D341Med (cell line): ENCODE measurements at places on chromosomes 13 and 19.

- DNase-seq, result peak; percentile 93
Measured at GRCh38 chr19:2636897-2637683, 65.4 kb downstream of the GNG7 start.

GRCh38 chr19:2054763-2055162, 3.7 kb upstream of the MKNK2 start:
- no peak for DNase-seq

- DNase-seq, result no peak
Measured at GRCh38 chr13:114047358-114047881, 73.5 kb upstream of the C13orf46 start.

DNA sequence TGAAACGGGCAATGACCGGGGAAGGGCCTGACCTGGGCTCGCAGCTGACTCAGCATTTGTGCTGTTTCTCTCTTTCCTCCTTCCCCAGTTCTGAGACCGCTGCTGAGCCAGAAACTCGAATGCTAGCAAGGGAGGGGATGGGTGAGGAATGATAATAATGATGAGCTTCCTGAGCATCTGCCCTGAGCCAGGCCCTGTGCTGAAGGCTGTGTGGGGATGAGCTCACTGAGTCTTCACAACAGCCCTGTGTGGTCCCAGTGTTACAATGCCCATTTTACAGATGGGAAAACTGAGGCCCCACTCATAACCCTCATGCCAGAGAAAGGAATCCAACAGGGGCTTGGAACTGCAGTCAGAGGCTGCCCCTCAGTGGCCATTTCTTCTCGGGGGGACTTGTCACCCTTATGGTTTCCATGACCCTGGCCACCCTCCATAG, 8.1 kb downstream of the SULT2B1 start:
- DNase-seq, result peak; percentile 41

GRCh38 chr13:24080134-24080533, 80.4 kb upstream of the SPATA13 start:
- DNase-seq, result no peak

DNA sequence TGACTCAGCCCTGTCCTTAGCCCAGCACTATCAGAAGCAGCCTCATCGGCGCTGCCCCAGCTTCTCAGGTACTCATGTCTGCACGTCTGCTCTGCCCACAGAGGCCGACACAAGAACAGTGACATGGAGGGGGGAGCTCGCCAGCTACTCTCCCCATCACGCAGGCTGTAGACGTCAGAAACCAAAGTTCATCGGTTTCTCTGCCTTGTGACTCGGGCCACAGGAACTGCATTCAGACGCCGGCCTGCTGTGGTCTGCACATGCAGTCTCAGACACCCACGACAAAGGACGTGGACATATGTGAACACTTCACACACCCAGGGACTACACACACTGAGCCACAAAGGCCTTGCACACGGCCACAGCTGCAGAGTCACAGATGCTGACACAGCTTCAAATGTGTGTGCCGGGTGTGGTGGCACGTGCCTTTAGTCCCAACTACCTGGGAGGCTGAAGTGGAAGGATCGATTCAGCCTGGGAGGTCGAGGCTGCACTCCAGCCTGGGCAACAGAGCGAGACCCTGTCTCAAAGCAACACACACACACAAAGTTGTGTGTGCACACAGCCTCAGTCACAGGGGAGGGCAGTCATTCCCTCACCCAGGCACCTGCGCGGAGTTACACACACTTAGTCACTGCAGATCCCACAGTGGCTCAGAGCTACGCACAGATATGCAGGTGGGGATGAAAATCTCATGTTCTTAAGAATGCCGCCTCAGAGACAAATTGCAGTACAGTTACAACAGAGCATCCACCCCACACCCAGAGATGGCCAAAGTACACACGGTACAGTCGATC, 4.9 kb upstream of the ZFP36 start:
- DNase-seq, result no peak

DNA sequence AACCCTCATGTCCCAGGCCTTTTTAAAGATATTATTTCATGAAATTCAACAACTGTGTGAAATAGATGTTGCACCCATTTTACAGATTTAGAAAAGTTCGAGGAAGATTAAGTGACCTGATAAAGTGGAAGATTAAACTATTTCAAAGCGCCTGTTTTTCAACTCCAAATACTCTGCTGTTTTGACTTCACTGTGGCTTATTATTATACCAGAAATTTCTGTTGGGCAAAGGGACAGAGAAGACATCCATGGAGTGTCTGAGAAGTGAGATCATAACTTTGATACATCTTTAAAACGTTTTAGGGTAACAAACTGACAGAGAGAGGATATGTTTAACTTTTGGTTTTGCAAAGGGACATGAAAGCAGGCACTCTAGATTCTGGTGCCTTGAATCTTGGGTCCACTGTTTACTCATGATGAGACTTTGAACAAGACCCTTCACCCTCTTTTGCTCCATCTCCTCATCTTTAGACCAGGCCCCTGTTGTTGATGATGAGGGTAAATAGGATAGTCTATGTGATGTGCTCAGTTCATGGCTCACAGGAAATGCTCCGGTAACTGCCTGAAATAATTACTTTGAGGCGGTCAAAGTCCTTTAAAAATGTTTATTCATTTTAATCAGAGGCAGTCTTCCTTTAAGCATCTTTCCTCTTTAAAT, 55.4 kb downstream of the RFC3 start:
- no peak for DNase-seq

- peak; percentile 86 for DNase-seq
Measured at GRCh38 chr13:112968910-112969691, at the start of gene MCF2L. MCF2L (plus strand) TSS chr13:112969214; CDS start chr13:112969380, 166 bp downstream.

DNA sequence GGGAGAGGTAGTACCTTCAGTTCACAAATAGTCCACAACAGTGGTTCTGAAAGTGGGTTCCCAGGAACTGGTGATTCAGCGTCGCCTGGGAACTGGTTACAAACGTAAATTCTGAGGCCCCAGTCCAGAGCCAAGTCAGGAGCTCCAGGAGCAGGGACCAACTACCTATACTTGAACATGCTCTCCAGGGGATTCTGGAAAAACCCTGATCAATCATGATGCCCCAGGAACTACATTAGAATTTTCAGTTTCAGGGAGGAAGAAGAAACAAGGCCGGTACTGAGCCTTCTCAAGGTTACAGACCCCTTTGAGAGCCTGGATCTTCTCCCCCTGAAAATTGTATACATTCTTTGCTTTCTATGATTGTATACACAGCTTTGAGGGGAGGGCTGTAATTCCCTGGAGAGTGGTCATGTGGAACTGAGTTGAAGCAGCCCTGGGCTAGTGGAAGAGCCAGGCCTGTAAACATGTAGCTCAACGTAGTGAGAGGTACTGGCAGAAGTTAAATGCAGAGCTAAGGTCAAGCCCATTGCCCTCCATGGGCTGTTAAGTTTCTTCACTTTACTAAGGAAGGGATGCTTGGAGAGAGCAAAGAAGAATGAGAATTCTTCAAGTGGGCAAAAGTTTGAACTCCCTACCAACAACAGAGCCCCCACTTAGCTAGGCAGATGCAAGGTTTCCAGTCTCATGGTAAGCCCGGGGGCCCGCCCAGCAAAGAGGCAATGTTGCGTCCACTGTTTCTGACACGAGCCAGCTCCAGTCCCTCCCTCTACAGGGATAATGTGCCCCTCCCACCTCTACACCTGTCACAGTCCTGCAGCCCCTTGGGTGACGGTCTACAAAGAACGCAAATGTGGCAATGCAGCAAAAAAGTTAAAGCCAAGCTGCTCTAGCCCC, 17.0 kb downstream of the DOCK9 start:
- DNase-seq, result no peak

DNA sequence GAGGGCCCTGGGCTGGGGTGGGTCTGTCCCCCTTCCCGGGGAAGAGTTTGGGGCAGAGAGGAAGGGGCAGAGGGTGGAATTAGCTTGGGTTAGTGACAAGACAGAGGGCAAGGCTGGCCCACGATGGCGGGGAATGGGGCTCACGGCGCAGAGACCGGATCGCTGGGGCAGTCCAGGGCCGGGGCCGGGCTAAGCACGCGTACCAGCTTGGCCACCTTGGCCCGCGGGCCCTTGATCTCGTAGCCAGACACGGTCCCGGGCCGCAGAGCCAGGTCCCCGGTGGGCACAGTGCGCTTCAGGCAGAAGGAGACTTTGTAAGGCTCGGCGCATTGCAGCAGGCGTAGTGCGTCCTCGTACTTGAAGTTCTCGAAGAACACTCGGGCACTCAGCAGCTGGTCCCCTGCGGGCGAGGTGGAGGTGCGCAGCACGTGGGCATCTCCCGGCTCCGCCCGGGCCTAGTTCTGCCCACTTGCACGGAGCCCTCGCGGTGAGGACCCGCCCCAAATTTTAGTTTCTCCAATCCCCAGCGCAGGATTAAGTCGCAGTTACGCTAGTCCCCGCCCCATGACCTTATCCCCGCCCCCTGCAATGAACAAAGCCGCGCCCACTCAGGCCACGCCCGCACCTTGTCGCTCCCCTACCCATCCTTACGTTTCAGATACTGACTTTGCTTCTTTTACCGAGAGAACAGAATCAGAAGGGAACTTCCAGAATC, 8.6 kb upstream of the HIPK4 start:
- no peak for DNase-seq

DNA sequence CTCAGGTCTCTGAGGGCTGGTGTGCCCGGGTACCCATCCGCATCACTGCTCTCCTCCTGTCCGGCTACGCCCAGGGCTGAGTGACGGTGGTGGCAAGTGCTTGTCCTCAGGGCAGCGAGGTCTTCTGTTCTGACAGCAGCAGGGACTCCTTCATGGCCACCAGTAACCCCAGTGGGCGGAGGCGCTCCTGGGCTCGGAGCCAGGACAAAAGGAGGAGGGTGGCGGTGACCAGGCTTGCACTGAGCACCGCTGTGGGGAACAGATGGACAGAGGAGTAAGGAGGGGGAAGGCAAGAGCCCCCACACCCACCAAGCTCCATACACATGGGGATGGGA, 5.8 kb downstream of the CD320 start:
- peak; percentile 53 for DNase-seq

DNA sequence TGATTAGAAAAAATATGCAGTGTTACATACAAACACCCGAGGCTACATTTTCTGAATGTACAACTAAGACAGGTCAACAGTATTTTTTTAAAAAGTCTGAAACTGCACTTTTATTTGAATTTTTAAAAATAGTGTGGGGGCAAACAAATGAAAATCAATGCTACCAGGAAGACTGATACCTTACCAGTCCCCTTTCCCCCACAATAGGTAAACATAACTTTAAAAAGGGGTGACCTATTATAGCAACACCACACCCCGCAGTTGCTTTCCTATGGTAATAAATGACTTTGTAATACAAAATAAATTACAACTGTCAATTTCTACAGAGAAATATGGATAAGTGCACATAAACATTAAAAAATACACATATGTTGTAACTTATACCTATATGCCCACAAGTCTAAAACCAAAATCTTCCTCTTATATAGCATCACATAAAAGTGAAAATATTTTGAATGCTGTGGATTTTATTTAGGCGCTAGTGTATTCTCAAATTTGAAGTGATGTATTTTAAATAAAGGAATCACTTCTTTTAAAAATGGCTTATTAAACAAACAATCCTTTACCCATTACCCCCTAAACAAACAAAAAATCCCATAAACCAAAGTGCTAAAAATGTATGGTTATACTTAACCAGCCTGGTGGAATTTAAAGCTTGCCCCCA, 63.1 kb downstream of the KCNRG start:
- DNase-seq, result no peak

DNA sequence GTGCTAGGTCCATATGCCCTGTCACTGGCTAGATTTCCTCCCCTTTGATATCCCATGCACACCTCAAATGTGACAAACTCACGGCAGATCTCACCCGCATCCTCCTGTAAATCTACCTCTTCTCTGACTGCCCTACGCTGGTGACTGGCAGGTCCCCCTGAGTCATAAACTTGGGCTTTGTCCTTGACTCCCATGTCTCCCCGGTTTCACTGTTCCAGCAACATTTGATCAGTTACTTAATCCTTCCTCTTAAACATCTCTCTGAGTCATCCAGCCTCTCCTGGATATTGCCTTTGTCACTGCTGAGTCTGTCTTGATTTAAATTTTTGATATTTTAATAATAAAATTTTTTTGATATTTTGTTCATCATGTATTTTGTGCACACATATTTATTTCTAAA, 26.5 kb downstream of the FAM216B start:
- DNase-seq, result no peak

- no peak for DNase-seq
Measured at GRCh38 chr13:21218351-21219035, 42.0 kb downstream of the MRPL57 start.

GRCh38 chr19:49512970-49513745, 697 bp downstream of the FCGRT start:
- peak; percentile 70 for DNase-seq

GRCh38 chr13:26168237-26168814, 53.8 kb downstream of the RNF6 start:
- DNase-seq, result no peak
